Mesenteric fat pad (tissue), 1 donor: ENCODE measurements at places on chromosomes 2 and 18. TPM values are rescaled to one million over a fixed set of nuclear protein-coding genes. Genes with fewer than 3 reads are reported as not detected.

- no peak for DNase-seq
Measured at GRCh38 chr2:24008672-24009366, 1.1 kb upstream of the MFSD2B start.

Gene FABP1
- total RNA-seq = 6.9 TPM

Gene COL5A2
- total RNA-seq = 93.4 TPM

DNA sequence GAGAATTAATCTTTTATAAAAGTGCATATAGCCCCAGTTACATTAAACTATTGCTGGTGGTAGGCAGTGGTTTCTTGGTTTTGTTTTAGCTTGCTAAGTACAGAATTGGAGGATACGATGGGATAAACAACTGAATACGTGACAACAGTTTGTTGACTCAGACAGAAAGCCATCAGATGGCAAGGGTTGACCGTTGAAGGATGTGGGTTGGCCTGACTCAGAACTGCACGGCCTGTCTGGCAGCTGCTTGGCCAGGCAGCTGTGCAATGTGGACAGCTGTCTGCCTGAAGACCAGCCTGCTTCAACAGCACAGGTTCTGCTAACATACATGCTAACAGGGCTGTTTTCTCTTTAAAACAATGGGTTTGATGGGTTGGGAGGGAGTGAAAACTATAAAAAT lies 46.6 kb downstream of the PRKRA start:
- DNase-seq = no peak

- DNase-seq = no peak
Measured at GRCh38 chr2:136107051-136108033, 10.6 kb downstream of the CXCR4 start.
